ENCODE measurements at places on chromosomes 3 and 15.

DNA sequence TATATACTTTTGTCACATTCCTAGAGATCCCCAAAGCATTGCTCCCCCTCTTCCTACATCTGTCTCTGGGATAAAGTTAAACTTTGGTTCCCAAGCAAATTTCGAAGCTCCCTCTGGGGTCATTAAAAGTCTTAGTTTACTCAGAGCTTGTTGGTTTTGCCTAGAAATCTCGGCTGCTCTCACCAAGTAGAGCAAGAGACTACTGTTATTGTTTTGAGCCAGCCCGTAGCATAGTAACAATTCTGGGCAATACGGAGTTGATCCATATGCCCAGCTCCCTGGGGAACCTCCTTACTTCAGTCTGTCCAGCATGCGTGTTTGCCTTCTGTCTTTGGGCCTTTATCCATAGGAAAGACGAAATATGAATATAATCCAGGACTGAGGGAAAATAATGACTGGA, 10.0 kb upstream of the P3H2 start:
- DNase-seq: no peak

- DNase-seq: no peak
Measured at GRCh38 chr3:46875560-46875959, 2.0 kb upstream of the PTH1R start.

- no peak for DNase-seq
Measured at GRCh38 chr3:124200407-124200806, 208.5 kb upstream of the ROPN1 start.

GRCh38 chr3:54321520-54321919, 199.2 kb downstream of the CACNA2D3 start:
- peak; percentile 3 for DNase-seq

- peak; percentile 58 for DNase-seq
Measured at GRCh38 chr3:113552851-113553250, 20.5 kb downstream of the SIDT1 start.

GRCh38 chr3:171977441-171977840, 61.9 kb upstream of the FNDC3B start:
- no peak for DNase-seq

- DNase-seq: no peak
Measured at GRCh38 chr15:67369359-67369998, 114.9 kb downstream of the IQCH start.

- no peak for DNase-seq
Measured at GRCh38 chr3:132787616-132788300, 65.5 kb upstream of the NPHP3 start.

- no peak for DNase-seq
Measured at GRCh38 chr3:38374221-38374620, 27.6 kb downstream of the XYLB start.

DNA sequence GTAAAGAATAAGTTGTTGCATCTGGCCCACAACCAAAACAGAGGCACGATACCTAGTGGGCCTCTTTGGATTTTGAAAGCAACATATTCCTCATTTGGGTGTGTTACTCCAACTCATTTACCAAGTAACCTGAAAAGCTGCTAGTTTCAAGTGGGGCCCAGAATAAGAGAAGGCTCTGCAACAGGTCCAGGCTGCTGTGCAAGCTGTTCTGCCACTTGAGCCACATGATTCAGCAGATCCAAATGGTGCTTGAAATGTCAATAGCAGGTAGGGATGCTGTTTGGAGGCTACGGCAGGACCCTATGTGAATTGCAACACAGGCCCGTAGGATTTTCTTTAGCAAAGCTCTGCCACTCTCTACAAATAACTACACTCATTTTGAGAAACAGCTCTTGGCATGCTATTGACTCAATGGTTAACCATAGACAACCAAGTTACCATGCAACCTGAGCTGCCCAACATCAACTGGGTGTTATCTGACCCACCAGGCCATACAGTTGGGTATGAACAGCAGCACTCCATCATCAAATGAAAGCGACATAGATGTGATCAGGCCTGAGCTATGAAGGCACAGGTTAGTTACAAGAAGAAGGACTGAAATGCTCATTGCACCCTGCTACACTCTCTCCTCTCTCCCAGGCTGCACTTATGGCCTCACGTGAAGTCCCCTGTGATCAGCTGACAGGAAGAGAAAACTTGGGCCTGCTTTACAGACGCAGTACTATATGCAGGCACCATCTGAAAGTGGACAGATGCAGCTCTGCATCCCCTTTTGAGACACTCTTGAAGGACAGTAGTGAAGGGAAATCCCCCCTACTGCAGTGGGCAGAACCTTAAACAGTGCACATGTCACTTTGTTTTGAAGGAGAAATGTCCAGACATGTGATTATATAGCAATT, 9.5 kb upstream of the MCF2L2 start:
- DNase-seq: no peak

DNA sequence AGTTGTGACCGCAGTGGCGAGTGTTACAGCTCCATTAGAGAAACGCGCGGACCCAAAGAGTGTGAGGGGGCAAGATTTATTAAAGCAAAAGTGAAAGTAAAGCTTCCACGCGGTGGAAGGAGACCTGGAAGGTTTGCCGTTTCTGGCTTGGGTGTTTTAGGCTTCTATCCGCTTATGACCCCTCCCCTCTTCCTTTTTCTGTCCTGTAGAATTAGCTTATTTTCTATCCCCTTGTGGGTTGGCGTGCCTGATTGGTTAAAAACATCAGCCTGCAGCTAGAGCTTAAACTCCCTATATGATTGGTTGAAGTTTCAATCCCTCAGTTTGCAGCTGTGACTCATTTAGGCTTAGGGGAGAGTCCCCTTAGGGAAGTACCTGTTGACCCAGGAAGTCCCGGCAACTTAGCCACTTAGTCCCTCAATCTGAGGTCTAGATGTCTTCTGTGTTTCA, 39.6 kb downstream of the C3orf38 start:
- DNase-seq: no peak

- no peak for DNase-seq
Measured at GRCh38 chr3:100158918-100159330, 44.6 kb upstream of the FILIP1L start.

DNA sequence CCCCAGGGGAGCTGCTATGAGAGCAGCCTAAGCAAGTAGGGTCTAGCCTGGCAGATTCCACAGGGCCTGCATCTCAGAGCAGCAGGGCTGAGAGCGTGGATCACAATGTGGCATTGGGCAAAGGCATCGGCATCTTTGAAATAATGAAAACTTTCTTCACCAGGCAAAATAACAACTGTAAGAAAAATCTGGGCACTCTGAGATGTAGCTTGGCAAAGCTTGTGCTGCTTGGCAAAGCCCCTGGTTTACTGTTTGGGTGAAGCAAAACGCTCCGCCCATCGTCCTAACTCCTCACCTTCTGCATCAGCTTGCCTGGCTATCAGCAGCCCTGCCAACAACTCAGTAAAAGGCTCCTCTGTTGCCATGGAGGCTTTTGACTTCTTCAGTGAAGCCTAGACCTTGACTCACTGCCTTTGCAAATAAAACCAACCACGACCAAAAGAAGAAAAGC, 212.8 kb upstream of the EIF1B start:
- DNase-seq: peak; percentile 50
